ENCODE measurements at places on chromosomes 3 and 15.

GRCh38 chr3:183275418-183275817 lies 22.4 kb downstream of the B3GNT5 start:
- no peak for DNase-seq

- DNase-seq, result no peak
These were observed 39.6 kb upstream of the IP6K2 start for GRCh38 chr3:48756640-48757039.

GRCh38 chr3:16808393-16809107 lies 76.2 kb upstream of the PLCL2 start:
- DNase-seq, result no peak

DNA sequence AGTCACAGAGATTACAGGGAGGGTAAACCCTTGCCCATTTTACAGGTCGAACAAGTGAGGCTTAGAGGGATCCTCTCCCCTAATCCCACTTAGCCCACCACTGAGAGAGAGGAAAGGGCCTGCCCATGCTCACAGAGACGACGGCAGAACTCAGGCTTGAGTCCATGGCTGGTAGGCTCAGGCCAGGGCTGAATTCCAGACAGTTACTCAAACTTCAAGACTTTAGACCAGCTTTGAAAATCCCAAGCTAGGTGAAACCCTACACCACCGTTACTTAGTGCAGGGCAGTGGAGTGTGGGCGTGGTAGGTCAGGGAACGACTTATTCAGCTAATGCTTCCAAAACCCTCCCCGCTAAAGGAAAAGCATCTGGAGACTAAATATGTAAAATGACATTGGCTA lies 16.4 kb downstream of the GRIP2 start:
- no peak for DNase-seq

DNA sequence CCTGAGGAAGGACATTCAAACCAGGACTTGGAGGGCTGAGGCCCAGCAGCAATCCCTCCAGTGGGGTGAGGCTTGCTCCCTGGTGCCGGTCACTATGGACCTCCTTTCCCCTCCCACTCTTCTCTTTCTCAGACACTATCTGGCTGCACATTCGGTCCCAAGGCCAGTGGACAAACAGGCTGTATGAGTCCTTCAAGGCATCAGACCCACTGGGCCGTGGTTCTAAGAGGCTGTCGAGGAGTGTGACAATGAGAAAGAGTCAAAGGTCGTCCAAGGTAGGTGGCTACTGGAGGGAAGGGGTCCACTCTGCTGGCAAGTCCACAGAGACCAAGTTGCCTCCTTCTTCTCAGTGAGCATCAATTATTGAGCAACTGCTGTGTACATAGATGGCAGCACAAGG lies 28.0 kb downstream of the NOX5 start:
- no peak for DNase-seq

DNA sequence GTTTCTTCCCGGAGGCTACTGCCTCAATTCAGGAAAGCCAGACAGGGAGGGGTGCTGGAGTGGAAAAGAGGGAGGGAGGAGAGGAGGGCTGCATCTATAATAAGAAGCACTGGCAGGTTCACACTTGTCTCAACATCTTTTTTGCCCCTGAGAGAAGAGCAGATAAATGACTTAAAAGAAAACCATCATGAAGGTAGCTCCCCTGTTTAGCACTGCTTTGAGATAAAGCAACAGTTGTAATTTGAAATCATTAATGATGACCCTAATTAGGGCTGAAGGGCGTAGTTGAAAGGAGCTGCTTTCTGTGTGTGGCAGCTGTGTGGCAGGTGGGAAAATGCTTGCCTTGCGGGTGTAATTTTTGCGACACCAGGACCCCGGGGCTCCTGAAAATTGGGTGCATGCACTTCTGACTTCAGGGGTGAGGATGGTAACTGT lies 222.8 kb upstream of the IL12A start:
- peak; percentile 46 for DNase-seq

DNA sequence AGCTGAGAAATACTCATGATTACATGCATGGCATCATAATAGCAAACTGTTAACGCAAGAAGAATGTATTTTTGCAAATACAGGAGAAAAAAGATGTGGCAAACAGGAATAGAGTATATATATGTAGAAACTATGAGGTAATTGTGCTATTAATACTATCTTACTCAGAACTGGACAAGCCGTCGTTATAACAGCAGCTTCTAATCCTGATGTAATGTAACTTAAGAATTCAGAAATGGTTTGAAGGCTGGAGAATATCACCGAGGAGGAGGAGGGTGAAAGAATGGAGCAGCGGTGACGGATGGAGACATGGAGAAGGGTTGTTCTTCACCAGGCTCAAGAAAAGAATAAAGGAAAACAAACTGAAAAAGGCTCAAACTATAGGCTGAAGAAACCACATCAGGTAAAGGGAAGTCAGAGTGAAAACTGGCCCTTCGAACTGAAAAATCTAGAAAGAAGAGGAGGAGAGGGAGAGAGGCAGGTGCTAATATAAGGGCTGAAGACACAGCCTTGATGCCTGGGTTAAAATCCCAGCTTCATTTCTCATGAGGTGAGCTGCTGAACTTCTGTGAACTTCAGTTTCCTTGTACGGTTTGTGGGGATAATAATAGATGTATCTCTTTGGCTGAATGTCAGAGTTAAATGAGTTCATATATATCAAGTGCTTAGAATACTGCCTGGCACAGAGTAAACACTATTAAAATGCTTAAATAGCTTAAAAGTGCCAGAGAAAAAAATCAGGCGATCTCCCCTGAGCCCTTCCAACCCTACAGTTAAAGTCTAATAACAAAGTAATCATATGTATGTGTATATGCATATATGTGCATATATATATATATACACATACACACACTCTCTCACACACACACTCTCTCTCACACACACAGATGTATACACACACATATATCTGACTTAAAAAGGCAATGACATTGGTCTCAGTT lies 43.9 kb downstream of the GOLIM4 start:
- no peak for DNase-seq

GRCh38 chr3:77373619-77374018 lies 333.7 kb downstream of the ROBO2 start:
- no peak for DNase-seq

DNA sequence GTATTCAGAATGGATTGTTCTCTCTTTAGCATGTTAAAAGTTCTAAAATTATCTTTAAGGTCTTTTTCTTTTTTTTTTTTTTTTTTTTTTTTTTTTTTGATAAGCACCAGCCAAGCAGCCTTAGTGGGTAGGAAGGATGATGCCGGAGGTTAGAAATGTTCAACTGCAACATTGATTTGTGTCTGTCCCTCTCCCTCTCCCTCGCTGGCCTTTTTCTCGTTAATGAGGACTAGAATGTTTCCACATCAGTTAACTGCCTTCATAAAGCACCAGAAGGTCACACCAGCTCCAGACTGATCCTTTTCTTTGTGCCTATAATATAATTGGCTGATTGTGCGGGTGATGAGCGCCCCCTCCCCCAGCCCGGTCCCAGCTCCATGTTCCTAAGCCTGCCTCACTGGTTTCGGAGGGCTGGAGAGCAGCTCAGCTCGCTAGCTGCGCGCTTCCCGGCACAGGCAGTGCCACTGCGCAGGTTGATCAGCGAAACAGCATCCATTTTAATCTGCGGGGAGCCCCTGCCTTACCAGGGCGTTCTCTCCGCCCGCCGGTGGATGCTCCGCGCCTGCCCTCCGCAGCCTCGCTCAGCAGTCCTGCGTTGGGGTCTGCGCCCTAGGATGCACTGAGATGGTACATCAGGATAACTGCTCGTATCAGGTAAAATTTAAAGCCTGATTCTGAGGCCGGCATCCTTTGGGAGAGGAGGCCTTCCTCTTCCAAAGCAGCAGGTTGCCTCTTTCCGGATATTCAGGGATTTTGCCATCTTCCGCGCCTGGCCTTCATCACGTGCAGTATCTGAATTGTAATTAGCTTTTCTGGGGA lies 148.9 kb upstream of the IL12A start:
- DNase-seq, result peak; percentile 93

- DNase-seq, result no peak
These were observed at the start of gene BTLA for GRCh38 chr3:112498914-112499711. Gene BTLA (minus strand): TSS chr3:112499472. CDS start chr3:112499358, 114 bp downstream.

GRCh38 chr3:32026593-32026992 lies 45.0 kb downstream of the ZNF860 start:
- no peak for DNase-seq

DNA sequence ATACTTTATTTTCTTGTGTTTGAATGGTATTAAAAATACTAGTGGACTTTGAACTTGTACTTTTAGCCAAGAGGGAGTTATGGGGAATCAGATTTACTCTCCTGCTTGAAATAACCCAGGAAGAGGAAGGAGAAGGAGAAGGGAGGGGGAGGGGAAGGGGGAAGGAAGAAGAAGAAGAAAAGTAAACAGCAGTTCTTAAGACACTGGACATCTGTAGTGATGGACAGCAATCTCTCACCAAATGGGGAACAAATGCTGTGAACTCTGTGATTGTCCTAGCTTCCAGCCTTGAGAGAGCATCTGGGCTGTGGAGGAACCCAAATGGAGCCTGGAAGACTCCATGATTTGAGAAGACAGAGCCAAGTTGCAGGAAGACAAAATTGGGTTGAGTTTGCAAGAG lies 52.0 kb downstream of the VPS8 start:
- no peak for DNase-seq

DNA sequence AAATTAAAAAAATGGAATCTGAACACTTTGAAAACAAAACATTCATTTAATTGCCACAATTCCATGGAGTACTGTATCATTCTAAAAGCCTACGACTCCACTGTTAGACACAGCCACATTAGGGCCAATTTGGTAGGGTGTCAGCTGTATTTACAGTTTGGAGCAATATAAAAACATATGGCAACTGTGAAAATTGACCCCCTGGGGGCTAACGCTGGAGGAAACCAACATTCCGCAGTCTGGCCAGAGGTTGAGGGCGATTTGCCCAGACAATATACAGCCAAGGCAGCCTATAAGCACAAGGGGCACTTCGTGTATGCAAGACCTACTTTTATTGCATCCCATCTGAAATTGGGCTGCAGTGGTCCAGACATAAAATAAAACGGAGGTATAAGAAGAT lies 476.5 kb upstream of the WNT5A start:
- no peak for DNase-seq

GRCh38 chr3:196055683-196056270 lies 26.1 kb downstream of the TFRC start:
- DNase-seq, result no peak

- DNase-seq, result no peak
These were observed 183.1 kb upstream of the TLE3 start for GRCh38 chr15:70280781-70281180.

- no peak for DNase-seq
These were observed 237.0 kb downstream of the SCAPER start for GRCh38 chr15:76667943-76668715.

DNA sequence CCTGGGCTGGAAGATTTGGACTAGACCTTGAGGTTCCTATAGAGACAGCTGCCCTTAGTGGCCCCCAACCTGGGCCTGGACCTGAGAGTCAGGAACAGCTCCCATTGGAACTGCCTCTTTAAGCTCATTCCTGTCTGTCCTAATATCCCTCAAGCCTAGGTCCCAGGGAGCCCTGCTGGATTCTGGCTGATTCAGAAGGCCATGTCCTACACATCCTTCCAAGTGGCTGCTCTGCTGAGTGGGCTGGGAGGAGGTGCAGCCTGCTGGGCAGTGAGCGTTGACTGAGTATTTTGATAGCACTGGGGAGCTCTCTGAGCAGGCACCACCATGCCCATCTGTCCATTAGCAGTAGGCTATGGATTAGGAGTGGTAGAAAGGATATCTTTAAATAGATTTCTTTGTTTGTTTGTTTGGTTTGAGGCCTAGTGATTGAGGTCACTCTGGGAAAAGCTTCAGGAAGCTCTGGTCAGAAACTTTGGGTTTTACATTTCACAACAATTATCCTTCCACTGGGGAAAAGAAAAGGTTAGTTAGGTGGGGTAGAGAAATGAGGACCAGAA lies 54.6 kb upstream of the ATOSA start:
- no peak for DNase-seq

- no peak for DNase-seq
These were observed 188.1 kb upstream of the CHRM5 start for GRCh38 chr15:33780011-33780768.

- no peak for DNase-seq
These were observed 25.5 kb upstream of the RASGRF1 start for GRCh38 chr15:79115986-79116665.

DNA sequence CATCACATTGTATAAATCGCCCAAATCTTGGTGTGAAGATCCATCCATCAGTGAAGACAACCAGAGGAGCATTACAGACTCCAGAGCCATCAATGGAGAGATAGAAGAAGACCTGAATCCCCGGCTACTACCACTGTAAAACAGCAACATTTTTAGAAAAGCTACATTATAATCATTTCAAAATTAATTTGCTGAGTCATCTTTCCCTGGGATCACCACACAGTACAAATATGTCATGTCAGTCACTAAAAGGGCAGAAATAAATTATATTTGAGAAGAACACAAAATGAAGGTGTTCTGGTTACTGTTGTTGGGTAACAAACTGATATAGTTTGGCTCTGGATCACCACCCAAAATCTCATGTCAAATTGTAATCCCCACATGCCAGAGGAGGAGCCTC lies 218.5 kb upstream of the STT3B start:
- DNase-seq, result no peak

GRCh38 chr3:150956376-150956775 lies 16.2 kb downstream of the CLRN1 start:
- no peak for DNase-seq

- no peak for DNase-seq
These were observed 94.3 kb upstream of the AADACL2 start for GRCh38 chr3:151639418-151639740.

GRCh38 chr15:55026381-55026780 lies 170.4 kb downstream of the RSL24D1 start:
- DNase-seq, result no peak
